ENCODE measurements at places on chromosomes 3 and 15.

DNA sequence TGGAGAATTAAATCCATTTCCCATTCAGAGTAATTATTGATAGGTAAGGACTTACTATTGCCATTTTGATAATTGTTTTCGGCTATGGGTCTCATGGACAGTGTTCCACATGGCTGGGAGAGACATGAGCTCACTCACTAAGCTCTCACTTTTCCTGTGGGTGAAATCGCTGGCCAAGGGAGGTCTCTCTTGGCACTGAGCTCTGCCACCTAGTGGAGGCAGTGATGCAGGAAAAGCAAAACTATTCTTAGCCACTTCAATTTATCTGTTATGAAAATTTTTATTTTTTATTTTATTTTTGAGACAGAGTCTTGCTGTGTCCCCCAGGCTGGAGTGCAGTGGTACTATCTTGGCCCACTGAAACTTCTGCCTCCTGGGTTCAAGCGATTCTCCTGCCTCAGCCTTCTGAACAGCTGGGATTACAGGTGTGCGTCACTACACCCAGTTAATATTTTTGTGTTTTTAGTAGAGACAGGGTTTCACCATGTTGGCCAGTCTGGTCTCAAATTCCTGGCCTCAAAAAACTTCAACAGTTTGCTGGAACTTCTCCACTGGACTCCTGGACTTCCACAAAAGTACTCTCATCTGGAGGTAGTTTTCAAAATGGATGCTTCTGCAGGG, 4.7 kb upstream of the RNF13 start:
- peak; percentile 8 for DNase-seq

- no peak for DNase-seq
Measured at GRCh38 chr3:11140713-11141104, 13.6 kb upstream of the HRH1 start.

GRCh38 chr3:139561959-139562676, 22.6 kb upstream of the RBP1 start:
- DNase-seq, result no peak

GRCh38 chr3:30691249-30691880, 85.0 kb downstream of the TGFBR2 start:
- DNase-seq, result no peak

GRCh38 chr3:16994854-16995525, 110.2 kb downstream of the PLCL2 start:
- no peak for DNase-seq

- no peak for DNase-seq
Measured at GRCh38 chr3:54188176-54188791, 65.9 kb downstream of the CACNA2D3 start.

DNA sequence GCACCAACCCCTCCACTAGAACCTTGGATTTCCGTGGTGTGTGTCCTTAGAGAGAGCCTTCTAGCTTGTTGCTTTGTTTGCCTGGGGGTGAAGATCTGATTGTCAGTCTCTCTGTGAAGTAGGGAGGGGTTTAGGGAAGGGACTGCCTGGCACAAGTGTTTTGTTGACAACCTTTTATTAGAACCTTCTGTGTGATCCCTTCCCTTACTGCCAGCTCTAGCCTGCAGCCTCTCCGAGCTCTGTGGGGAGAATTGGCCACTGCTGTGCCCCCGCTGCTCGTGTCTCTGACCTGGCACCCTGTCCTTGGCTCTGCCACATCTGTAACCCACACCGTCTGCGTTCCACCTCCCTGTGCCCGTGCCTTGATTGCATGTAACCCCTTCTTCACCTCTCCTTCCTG, 30.9 kb upstream of the PCSK6 start:
- no peak for DNase-seq

GRCh38 chr3:53137835-53138446, 7.7 kb upstream of the RFT1 start:
- no peak for DNase-seq

DNA sequence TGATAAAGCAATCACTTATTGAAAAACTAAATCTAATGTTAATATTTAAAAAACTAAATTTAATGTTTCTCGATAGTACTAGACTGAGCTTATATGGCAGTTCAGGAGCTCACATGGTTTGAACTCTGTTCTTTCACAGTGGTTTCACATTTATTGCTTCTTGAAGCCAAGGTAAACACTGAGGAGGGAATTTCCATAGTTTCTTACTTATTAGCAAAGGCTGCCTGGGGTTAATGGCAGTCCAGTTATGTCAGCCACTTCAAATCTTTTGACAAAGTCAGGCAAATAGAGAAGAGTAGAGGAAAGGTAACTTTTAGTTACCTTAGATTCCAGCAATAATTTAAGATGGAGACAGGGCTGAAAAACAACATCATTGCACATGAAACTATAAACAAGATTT, 831.5 kb downstream of the ROBO2 start:
- no peak for DNase-seq

- no peak for DNase-seq
Measured at GRCh38 chr3:170323331-170323730, 34.2 kb upstream of the SKIL start.

GRCh38 chr15:51499379-51499976, 123.1 kb downstream of the DMXL2 start:
- DNase-seq, result no peak

GRCh38 chr3:196350067-196350466, 11.9 kb upstream of the TM4SF19 start:
- DNase-seq, result no peak

DNA sequence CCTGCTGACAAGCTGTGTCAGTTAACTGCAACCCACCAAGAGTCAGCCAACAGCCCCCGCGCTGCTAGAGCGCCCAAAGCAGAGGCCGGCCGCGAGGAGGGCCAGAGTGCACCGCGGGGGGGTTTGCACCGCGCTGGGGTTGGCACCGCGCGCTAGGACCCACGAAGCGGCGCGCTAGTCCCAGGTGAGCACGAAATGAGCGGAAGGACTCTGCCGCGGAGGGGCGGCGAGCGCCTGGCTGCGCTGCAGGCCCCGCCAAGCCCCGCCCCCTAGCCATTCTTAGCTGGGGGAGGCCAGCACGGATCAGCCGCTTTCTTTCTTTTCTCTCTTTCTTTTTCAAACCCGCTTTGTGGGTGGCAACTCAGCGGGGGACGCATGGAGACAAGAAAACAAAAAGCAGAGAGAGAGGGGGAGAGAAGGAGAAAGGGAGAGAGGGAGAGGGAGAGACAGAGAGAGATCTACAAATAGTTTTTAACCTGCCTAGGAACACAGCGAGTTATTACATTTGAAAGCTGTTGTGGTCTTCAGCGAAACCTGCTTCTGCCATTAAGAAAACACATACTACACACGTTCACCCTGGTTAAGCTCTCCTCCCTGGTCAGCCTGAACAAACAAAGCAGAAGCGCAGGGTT, 6.9 kb upstream of the FOXB1 start:
- peak; percentile 13 for DNase-seq

All from NCI-H1930 (cell line).